Memory B cell (primary cell): ENCODE measurements at places on chromosomes 13 and 19.

DNA sequence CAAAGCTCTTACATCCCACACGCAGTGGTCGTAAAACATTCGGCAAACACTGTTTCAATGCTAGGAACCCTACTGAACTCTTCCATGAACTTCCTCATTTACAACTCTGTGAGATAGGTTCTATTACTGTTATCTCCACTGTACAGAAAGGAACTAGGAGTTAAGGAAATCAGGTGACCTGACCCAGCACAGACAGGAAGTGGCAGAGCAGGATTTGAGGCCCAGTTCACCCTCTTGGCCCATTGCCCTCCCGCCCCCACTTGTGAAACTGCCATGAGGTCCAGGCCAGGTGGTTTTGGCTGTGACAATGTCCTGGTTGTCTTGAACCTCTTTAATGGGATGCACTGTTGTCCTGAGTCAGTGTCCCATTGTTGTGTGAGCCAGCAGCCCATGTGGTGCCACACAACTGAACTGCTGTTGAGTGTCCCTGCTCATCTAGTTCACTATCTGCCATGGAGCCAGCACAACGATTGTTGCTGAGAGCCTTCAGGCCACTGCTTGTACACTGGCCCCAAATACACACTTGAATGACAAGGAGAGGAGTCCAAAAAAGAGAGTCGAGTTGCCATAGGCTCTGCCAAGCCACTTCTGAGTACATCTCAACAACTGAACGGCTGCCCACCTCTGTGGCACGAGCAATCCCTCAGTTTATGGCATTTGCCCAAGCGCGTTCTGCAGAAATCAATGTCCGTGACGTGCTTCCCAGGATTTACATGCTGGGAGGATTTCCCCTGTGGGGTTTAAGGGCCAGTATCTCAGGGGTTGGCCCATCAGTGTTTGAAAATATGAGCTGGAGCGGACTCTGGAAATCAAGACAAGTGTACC is 484.6 kb downstream of the TSHZ3 start:
- H3K27me3 ChIP-seq = no peaks in the 10 kb centered on the region
- no peaks in the 10 kb centered on the region for H3K4me1 ChIP-seq
- H3K4me3 ChIP-seq = no peak overlapping the region

DNA sequence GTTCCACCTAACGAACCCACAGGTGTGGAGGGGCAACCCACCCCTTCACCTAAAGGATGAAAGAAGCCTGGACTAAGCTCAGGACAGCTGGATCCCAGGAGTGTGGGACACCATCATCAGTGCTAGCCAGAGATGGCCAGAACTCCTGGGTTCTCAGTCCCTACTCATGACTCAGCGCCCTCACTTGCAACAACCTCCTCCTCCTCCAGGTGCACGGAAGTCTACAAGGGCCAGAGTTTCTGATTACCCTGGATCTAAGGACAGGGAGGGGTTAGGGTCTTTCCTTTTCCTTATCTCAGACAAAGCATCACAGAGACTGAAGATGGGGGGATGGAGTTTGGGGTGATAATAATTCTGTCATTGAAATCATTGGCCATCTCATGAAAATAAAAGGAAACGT is 8.0 kb downstream of the TULP2 start:
- peaks cover 7% of the 10 kb centered on the region for H3K27me3 ChIP-seq
- H3K36me3 ChIP-seq = no peaks in the 10 kb centered on the region
- peaks cover 17% of the 10 kb centered on the region for H3K4me1 ChIP-seq
- peak overlapping the region; percentile 15 for H3K4me3 ChIP-seq
- no peak for DNase-seq

- no peaks in the 10 kb centered on the region for H3K27me3 ChIP-seq
- peak; percentile 92 for DNase-seq
- H3K36me3 ChIP-seq = peaks cover 5% of the 10 kb centered on the region
- H3K27ac ChIP-seq = peak overlapping the region; percentile 56
- peaks cover 15% of the 10 kb centered on the region for H3K4me1 ChIP-seq
Measured at GRCh38 chr19:55586976-55587668, 6.5 kb upstream of the ZNF579 start.

DNA sequence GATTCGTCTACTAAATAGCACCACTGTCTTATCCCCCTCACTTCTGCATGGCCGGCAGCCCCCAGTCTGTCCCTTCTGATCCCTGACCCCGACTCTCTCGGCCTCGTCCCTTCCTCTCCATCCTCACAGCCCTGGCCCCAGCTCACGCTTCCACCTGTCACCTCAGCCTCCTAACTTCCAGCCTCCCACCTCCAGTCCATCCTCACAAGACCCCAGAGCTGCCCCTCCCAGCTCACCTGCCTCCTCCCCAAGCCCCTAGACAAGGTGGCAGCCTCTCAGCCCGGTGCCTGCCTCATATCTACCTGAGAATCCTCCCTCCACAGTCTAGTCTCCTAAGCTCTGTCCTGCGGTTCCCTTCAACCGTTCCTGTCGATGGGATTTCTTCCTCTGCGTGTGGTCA is 10.0 kb downstream of the KCNC3 start:
- peaks cover 17% of the 10 kb centered on the region for H3K27me3 ChIP-seq
- H3K36me3 ChIP-seq = peaks cover 24% of the 10 kb centered on the region
- H3K27ac ChIP-seq = no peak overlapping the region
- no peak for DNase-seq
- no peak overlapping the region for H3K4me3 ChIP-seq
